Anterior cingulate cortex (tissue), 58 donors: ENCODE measurements at places on chromosomes 12 and 14.

- DNase-seq: no peak
Measured at GRCh38 chr14:77885367-77885766, 85.5 kb downstream of the ADCK1 start.

DNA sequence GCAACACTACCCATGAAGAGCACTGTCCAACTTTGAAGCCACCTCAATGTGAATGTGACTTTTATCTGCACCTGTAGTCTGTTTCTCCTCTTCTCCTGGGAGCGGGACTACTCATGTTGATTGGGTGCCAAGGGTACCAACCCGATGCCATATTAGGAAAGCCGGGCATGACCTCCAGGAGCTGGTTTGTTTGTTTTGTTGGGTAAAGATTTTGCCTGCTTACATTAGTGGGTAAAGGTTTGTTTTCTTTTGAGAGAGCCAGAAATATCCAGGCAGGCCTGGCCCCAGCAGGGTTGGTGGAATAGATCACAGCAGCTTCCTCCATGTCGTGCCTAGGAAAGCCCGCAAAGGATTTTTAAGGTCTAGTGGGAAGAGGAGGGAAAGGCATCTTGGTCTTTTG is 19.7 kb upstream of the ITPK1 start:
- no peak for DNase-seq

- no peak for DNase-seq
Measured at GRCh38 chr12:71684081-71684480, 1.8 kb upstream of the TMEM19 start.

- DNase-seq: no peak
Measured at GRCh38 chr14:72986857-72987256, 40.0 kb downstream of the ZFYVE1 start.

DNA sequence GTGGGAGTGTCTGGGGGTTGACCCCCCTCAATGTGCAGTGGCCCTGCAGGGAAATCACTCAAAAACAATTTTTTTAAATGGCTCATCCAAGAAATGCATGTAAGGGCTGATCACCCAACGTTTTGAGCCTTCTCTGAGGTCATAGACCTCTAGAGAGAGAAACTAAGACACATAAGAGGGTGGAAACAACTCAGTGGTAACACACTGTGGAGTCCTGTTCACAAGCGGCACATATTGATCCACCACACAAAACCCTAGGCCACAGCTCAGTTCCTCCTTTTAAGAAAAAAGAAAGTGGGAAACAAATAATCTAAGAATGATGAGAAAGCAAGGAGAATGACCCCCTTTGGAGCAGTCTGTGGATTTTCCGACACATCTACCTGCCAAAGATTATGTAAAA is 83.0 kb upstream of the METAP2 start:
- DNase-seq: no peak

- DNase-seq: no peak
Measured at GRCh38 chr14:94097091-94097490, 13.4 kb upstream of the IFI27 start.

DNA sequence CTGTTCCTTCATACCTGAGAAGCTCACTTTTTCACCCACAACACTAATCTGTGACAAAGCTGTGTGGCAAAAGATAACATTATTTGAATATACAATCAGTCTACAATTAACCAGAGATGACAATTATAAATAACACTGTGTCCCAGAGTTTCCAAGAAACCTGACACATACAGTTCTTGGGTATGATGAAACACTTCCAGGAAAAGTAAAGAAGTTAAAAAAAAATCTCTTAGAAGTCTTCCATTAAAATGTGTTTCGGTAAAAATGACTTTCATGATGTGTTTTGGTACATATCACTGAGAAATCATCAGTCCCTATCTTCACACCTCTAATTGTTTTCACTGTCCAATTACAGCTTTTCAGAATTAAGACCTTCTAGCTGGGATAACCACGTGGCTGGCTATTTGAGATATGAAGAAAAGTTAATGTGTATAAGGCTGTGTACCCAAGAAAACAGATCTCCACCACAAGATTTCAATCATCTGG is 390.2 kb downstream of the SOX5 start:
- no peak for DNase-seq

DNA sequence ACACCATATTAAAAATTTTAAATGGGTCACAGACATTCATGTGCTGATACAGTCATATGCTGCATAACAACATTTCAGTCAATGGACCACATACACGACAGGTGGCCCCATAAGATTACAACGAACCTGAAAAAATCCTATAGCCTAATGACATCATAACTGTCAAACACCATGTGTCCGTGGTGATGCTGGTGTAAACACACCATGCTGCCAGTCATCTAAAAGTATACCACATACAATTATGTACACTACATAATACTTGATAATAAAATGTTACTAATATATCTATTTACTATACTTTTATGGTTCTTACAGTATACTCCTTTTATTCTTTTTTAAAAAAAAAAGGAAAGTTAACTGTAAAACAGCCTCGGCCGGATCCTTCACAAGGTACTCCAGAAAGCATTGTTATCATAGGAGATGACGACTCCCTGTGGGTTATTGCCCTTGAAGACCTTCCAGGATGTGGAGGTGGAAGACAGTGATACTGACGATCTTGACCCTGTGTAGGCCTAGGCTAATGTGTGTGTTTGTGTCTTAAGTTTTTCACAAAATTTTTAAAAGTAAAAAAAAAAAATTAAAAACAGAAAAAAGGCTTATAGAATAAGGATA is 5.0 kb upstream of the TDG start:
- DNase-seq: no peak

- no peak for DNase-seq
Measured at GRCh38 chr14:64720131-64720576, 15.9 kb downstream of the PLEKHG3 start.

GRCh38 chr14:99860219-99860618 is 67.0 kb downstream of the EML1 start:
- DNase-seq: no peak

GRCh38 chr12:76183459-76184186 is 99.1 kb upstream of the NAP1L1 start:
- peak; percentile 22 for DNase-seq

GRCh38 chr12:113684053-113684907 is 212.6 kb upstream of the LHX5 start:
- DNase-seq: no peak

DNA sequence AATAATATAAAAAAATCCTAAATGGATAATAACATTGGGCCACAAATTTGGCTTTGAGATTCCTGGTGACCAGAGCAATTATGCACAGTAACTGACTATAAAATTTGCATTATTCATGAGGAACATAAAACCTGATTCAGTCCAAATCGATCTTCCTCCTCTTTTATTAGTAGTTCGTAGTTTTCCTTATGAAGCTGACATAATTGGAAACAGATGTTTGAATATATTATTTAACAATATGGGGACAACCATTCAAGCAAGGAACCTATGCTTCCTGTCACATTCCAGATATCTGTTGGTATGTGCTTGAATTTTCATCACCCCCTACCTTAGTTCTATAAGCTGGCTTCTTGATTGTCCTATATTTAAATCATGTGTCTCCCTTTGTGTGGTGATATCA is 34.9 kb downstream of the CCDC175 start:
- DNase-seq: no peak

DNA sequence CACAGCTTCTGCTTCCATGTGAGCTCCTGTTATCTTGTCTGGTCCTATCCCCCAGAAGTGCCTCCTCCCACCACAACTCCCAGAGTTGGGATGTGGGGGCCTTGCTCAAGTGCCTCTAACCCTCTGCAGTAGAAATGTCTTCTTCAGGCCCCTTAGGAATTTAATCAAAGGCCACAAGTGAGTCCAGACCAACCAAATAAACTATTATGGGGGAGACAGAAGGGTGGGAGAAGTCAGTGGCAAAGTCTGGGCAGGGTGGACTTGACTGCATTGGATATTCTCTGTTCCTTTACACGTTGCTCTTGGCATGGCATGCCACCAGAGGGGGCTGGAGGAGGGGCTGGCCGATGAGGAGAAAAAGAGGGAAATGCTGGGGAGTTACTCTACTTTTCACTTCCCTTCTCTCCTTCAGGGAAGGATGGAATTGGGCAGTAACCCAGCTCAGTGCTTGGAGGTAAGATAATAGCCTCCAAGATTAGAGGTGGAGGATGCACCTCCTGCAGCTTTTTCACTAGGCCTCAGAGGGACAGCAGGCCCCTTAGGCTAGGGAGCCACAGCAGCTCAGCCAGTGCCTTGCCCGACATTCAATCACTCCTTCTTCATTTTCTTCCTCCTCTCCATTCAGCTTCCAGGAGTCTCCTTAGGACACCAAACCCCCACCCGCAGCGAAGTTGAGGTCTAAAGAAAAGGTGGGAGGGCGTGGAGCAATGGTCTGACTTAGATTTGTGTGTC is 1.2 kb upstream of the AP1G2 start:
- DNase-seq: no peak

DNA sequence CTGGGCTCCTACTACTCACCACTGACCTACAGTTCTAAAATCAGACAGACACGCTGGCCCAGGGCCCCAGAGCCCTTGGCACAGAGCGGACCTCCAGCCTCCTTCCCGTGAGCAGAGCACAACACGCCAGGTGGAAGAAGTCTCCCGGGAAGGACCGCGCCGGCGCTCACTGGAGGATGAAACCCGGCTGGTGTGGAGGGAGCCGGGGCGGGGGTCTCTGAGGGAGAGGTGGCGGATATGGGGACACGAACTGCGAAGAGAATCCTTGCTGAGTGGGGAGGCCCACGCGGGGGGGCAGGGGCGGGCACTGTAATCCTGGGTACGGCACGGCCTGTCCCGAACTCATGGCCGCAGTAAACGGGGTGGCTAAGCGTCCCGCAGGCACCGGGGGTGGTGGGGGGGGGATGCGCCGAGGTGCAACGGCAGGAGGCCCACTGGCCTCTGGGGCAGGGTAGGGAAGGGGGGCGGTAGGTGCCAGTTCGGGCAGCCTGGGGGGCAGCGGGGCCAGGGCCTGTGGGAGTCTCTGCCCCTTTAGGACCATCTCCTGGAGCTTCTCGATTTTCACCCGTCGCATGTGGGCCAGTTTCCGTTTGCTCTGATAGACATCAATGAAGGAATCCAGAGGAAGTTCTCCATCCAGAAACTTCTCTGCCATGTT is 28.8 kb downstream of the VPS37B start:
- DNase-seq: no peak

GRCh38 chr12:122215771-122216170 is 10.1 kb downstream of the DIABLO start:
- no peak for DNase-seq

DNA sequence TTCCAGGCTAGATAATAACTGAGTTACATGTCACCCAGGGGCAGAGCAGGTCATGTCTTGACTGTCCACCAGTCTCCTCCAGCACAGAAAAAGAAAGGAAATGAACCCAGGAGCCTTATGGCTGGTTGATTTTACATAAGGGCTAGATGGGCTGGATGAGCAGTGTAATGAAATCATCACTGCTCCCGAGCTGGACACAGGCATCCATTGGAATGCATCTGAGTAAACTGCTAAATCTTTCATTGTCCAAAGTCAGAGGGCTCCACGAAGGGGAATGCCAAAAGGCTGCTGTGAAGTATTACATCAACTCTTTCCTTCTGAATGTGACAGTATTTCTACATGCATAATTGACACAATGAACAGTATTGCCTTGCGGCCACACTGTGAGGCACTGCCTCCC is 30.1 kb upstream of the TSPAN11 start:
- no peak for DNase-seq

DNA sequence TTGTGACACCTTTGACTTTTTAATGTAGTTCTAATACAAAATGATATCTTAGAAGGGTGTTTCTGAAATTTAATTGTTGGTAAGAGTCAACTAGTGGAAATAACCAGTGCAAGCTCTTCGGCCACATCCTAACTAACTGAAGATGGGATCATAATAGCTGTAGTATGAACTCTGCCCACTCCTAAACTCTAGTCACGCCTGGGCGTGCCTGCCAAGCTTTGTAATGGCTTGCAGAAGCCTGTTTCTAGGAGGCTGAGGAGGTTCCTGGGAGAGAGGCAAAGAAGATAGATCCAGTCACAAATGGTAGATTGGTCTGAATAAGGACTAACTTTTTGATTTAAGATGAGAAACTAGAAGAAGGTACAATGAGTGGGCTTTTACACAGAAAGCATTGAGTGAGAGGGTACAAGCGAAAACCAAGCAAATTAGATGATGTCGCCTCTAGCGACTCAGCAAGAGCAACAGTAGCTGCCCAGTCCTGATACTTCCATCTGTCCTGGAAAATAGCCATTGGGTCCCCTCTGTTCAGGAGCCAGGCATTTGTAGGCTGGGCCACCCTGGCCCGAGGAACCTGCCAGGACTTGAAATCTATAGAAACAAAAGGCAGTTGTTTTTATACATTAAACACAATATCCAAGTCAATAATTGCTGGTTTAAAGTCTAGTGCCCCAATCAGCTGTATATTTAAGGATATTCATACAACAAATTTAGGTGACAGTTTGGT is 148.8 kb downstream of the SLC38A4 start:
- no peak for DNase-seq

- DNase-seq: no peak
Measured at GRCh38 chr12:16350682-16351081, 3.2 kb downstream of the MGST1 start.

DNA sequence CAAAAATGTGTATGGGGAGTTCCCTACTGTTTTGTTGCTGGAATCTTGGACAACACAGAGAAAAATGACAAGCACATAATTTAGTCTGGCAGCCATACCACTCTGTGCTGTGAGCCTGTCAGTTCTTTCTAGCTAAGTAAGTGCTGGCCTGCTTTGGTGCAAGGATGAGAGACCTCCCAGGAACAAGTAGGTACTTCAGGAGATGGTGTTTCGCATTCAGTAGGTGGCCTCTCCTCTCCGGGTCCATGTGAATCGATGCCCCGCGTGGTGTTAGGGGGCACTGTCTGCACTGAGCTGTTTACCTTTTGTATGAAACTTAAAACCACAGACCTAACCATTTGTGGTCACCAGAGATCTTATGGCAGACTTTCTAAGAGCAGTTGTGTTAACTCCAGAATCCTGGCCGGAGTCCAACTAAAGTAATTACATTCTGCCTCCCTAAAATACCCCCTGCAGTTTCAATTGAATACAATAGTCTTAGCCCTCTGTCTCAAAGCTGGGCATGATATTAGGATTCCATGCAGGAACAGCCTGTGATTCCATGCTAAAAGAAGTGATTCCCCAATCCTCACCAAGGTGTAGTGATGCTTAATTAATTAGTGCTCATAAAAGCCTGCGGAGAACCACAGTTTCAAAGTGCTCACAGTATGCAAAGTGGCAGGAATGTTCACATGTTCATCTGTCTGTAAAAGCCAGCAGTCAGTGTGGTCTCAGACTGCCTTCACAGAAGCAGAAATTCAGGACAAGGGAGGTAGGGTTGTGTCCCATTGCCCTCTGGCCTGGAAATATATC is 64.2 kb downstream of the LLPH start:
- no peak for DNase-seq

- DNase-seq: no peak
Measured at GRCh38 chr12:120399531-120399930, 30.6 kb upstream of the MSI1 start.
